ENCODE measurements at places on chromosomes 13 and 19.

GRCh38 chr19:42074513-42075363 is 1.2 kb upstream of the ZNF574 start:
- no peak for DNase-seq

GRCh38 chr19:58572026-58572817 is 913 bp downstream of the MZF1 start:
- no peak for DNase-seq

- no peak for DNase-seq
Observed at GRCh38 chr13:42405665-42406390, 133.9 kb downstream of the AKAP11 start.

DNA sequence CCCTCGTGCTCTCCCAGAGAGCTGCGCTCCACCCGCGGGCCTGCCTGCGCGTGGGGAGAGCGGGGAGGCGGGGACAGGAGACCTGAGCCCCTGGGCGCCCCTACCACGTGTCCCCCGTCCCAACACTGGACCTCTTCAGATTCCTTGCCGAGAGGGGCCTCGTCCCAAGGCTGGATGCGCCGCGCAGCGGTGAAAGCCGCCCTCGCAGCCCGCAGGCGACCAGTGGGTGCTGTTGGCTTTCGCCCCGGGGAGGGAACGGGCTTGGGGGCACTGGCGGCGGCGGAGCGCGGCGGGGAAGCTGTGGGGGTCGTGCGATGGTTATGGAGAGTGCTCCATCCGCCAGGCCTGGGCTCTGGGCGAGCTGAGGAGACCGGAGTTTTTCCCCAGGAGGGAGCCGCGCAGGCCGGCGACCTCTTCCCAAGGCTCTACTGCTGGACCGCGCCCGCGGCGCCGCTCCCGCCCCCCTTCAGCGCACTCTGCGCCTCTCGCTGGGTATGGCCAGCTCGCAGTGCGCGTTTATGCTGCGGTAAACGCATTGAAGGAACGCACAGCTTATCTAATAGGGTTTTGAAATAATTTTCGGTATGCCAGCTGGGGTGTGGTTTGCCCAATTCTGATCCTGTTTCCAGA is 17.2 kb upstream of the RNF17 start:
- no peak for DNase-seq

GRCh38 chr19:32038021-32038920 is 307.1 kb upstream of the ZNF507 start:
- DNase-seq: no peak

GRCh38 chr13:72565893-72566292 is 161.5 kb downstream of the MZT1 start:
- DNase-seq: no peak

DNA sequence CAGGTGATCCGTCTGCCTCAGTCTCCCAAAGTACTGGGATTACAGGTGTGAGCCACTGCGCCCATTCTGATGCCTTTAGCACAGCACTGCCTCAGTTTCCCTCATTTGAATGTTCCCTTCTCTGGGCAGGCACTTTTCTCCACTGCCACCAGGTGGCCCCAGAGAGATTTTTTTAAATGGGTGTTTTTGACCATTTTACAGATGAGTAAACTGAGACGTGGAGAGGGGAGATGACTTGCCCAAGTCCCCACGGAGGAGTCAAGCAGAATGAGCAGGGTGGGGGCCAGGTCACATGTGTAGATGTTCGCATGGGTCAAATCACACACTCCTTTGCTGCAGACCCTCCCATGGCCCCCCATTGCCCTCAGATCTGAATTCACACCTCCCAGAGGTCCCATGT is 3.2 kb upstream of the PDE4C start:
- no peak for DNase-seq

DNA sequence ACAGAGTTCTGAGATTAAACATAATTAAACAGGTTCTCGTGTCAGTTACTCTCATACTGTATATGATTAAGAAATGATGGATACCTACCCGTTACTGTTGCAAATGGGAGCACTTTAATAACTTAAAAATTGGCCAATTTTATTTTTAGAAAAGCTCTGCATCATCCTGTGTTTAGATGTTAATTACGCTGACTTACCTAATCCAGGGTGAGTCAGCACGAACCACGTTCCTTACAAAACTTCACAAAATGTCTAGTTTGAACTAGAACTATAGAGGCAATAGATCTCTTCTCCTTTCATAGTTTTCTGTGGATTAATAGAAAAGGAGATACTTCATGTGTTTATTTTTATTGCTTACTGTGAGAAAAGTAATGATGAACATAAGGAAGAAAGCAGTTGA is 363.9 kb downstream of the MYO16 start:
- no peak for DNase-seq
